Activated CD4-positive, alpha-beta T cell treated with anti-CD3 and anti-CD28 coated beads for 1 hour (primary cell): ENCODE measurements at places on chromosomes 5 and 9.

GRCh38 chr9:87673446-87674120 lies 52.3 kb upstream of the CTSL start:
- no peak for DNase-seq

- no peak for DNase-seq
Observed at GRCh38 chr5:73764586-73764985, 138.6 kb downstream of the ARHGEF28 start.

- no peak for DNase-seq
Observed at GRCh38 chr5:93717162-93717561, 24.2 kb downstream of the POU5F2 start.

GRCh38 chr9:136855461-136856078 lies 3.4 kb downstream of the MAMDC4 start:
- no peak for DNase-seq

DNA sequence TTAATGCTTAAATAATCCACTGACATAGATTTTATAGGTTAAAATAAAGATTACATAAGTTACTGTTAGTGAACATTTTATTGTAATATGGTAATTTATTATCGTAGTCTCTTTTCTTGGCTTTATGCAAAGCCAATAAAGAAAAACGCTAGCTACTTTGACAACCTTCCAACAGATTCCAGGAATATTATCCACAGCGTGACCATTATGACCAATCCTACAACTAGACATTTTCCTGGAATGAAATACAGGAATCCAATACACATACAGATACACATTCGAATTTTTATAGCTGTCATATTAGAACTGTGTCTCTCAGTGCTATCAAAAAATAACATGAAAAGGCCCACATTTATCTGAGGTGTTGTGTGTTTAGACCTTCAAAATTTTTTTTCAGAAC lies 13.1 kb downstream of the RPS23 start:
- DNase-seq: no peak

- DNase-seq: peak; percentile 29
Observed at GRCh38 chr5:128084228-128085167, 932 bp downstream of the SLC12A2 start.

GRCh38 chr9:132910376-132910775 lies 31.7 kb downstream of the SPACA9 start:
- DNase-seq: no peak

DNA sequence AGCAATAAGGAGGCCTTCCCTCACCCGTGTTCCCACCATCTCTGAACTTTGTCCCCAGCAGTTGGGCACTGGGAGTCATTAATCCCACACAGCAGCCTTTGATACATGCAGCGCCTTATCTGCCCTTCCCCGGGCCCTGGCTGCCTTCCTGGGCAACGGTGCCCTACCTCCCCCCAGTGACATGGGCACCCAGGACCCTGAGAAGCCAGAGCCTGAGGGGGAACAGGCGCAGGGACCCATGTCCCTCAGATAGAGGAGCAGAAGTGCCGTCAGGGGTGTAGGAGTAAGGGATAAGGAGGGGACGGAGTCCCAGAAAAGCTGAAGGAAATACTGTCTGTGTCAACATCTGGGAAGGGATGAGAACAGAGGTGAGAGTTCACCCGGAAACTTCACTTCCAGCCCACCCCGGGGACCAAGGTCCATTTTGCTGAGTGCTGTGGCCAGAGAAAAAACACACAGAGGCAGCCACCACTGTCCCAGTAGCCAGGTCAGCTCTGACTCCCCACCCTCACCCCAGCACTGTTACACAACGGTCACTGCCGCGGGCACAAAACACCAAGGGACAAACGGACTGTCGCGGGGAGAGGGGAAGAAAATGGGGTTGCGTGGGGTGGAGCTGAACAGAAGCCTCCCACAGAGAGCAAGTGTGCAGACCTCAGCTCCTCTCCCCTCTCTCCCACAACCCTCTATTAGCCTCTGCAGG lies 3.8 kb downstream of the PCDH1 start:
- DNase-seq: no peak

DNA sequence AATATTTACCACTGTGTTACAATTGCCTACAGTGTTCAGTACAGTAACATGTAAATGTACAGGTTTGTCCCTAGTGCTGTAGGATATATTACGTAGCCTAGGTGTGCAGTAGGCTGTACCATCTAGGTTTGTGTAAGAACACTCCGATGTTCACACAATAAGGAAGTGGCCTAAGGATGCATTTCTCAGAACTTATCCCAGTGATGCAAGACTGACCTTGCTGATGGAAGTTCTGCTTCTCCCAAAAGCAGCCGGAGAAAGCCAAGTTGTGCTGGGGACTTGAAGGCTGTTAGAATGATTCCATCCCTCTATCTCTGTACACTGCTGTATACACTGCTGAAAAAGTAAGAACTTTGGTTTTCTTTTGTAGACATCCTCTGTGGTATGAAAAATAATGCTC lies 21.6 kb downstream of the NEUROG1 start:
- DNase-seq: no peak

DNA sequence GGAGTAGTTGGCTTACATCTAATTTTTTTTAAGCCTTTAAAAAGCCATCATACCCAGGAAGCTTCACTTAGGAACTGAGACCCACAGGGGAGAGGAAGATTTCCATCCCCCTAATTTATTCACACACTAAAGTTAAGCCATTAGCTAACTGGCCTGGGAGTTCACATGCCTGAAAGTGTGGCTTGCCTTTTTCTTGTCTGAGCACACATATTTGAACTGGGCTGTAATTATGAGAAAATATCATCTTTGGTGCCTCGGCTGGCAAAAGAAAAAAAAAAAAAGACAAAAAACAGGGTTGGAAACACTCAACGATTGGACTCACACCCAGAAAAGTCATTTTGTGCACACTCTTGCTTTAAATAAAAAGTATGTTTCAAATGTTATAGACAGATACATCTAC lies 847.3 kb downstream of the MAT2B start:
- no peak for DNase-seq
